ENCODE measurements at places on chromosomes 1 and 21.

DNA sequence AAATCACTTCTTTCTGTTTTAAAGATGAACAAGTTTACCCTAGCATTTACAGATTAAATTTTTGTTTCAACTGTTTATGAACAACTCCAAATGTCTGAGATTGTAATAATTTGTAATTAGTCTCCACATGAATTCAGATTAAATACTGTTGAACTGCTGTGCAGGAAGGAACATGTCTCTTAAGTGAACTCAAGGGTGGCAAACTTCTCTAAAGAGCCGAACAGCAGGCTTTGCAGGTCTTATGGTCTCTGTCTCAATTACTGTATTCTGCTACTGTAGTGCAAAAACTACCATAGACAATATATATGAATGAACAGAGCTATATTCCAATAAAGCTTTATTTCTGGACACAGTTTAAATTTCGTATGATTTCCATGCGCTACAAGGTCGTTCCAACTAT, 6.6 kb downstream of the RSBN1 start:
- no peak for DNase-seq

- DNase-seq: no peak
These were observed 16.6 kb upstream of the RAP1A start for GRCh38 chr1:111602974-111603373.

DNA sequence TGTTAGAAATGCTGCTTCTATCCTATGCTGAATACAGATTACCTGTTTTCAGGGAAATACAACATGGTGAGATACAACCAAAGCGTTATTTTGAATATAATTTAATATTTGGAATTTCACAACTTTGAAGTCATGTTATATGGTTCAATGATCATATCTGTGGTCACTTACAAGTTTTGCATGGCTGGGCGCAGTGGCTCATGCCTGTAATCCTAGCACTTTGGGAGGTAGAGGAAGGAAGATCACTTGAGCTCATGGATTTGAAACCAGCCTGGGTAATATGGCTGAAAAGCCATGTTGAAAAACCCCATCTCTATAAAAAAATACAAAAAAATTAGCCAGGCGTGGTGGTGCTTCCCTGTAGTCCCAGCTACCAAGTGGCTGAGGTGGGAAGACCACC, 57.9 kb downstream of the DOP1B start:
- no peak for DNase-seq

- peak; percentile 36 for DNase-seq
These were observed 18.3 kb downstream of the PPT1 start for GRCh38 chr1:40078512-40079333.
